ENCODE measurements at places on chromosomes 3 and 15.

- no peak for DNase-seq
These were observed at the start of gene TMEM108 for GRCh38 chr3:133038089-133038730. Gene TMEM108 (plus strand): TSS chr3:133038391.

GRCh38 chr15:67192185-67192820 is 62.2 kb downstream of the AAGAB start:
- DNase-seq, result no peak

DNA sequence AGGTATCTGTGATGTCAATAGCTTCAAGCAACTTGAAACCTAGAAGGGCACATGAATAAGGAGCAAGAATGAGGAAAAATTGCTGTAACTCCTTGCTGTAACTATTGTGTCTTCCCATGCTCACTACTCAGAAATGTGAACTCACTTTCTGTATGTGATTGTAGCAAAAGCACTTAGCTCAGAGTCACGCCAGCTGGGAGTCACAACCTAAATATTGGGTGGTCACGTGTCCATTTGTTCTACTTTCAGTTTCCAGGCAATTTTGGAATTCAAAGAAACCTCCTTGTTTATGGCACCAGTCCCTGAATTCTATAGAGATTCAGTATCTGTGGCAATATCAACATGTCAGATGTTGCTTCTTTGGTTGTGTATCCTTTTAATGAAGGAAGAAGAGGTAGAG is 241.6 kb upstream of the AZI2 start:
- no peak for DNase-seq

DNA sequence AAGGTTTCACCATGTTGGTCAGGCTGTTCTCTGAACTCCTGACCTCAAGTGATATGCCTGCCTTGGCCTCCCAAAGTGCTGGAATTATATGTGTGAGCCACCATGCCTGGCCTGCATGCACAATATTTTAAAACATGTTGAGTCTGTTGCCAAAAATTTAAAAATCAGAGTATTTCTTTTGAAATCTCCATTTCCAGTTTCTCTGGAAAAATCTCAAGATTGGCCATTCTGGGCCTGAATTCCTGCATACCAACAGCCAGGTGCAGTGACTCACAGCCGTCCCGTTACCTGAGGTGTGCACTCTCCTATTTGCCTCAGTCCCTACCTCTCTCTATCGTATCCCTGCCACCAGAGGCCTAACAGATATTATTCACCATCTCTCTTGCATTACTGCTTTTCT is 15.0 kb upstream of the COPG1 start:
- no peak for DNase-seq

GRCh38 chr3:194541483-194541882 is 54.7 kb upstream of the ATP13A3 start:
- DNase-seq, result no peak

GRCh38 chr3:69058947-69059224 is 6.8 kb upstream of the TMF1 start:
- DNase-seq, result no peak

DNA sequence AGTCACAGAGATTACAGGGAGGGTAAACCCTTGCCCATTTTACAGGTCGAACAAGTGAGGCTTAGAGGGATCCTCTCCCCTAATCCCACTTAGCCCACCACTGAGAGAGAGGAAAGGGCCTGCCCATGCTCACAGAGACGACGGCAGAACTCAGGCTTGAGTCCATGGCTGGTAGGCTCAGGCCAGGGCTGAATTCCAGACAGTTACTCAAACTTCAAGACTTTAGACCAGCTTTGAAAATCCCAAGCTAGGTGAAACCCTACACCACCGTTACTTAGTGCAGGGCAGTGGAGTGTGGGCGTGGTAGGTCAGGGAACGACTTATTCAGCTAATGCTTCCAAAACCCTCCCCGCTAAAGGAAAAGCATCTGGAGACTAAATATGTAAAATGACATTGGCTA is 16.4 kb downstream of the GRIP2 start:
- no peak for DNase-seq

- no peak for DNase-seq
These were observed 29.2 kb downstream of the PCNP start for GRCh38 chr3:101603184-101603583.

- DNase-seq, result no peak
These were observed 17.2 kb upstream of the RBSN start for GRCh38 chr3:15116032-15116669.

GRCh38 chr3:50215529-50215928 is 10.5 kb downstream of the SLC38A3 start:
- no peak for DNase-seq

GRCh38 chr15:32867313-32867626 is 149.5 kb downstream of the GREM1 start:
- no peak for DNase-seq

GRCh38 chr3:173513123-173513522 is 115.6 kb downstream of the NLGN1 start:
- DNase-seq, result no peak

- DNase-seq, result no peak
These were observed 79.4 kb upstream of the SETMAR start for GRCh38 chr3:4223777-4224176.

DNA sequence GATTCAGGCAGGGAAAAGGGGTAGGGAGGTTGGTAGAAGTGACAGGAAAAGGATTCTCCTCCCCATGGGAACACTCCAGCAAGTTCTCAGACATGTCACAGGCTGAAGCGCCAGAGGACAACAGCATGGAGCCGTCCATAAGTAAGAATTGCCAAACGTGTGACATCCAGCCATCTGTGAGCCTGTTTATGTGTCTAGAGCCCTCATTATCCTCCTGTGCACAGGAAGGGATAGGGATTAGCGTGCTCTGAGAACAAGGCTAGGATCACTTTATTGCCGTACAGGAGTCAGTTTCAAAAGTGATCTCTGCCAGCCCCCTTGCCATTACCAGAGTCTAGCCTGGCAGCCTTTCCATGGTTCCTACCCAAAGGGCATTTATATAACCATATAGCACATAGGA is 549.5 kb downstream of the NTRK3 start:
- DNase-seq, result no peak

DNA sequence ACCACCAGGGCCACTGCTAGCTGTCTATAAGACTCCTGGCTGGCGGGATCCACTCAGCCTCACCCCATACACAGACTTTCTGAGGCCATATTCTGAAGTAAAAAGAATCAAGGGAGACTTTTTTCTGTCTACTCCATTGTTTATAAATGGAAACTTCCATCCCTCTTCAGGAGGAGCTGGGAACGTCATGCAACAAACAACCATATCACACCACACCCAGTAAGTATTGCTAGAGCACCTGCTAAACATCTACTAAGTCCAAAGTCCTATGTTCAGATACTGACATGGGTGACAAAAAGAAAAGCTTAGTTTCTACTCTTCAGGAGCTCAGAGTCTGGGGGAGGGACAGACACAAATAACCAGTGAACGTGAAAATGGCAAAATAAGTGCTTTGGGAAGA is 324.8 kb upstream of the ONECUT1 start:
- no peak for DNase-seq

DNA sequence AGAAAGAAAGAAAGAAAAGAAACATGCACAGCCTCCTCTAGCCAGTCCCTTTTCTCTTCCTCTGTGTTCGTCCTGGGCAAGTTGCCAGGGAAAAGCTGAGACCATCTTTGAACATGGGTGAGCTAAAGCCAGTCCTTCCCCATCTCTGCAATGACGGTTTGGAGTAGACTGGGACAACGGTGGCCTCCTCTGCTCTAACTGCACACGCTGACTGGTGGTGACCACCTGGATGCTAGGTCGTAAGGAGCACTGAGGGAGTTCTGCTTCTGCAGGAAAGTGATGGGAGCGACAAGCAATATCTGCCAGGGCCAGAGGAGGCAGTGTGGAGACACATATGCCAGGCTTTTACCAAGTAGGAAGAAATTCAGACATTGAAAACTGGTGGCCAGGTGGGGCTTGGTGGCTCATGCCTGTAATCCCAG is 111.7 kb downstream of the NUP210 start:
- no peak for DNase-seq

DNA sequence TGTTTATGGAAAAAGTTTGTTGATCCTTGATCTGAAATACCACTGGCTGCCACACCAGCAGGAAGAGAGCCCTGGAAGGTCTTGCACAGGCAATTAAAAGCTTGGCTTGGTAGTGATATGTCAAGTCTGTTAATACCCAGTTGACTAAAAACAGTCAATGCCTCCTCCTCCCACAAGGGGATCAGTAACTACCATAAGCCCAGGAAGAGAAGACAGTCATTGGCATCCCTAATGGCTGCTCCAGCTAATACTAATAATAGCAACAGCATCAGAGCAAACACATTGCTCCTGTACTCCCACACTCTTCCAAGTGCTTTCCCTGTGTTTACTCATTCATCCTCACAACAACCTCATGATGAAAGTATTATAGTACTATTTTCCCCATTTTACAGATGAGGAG is 528.6 kb downstream of the TAFA4 start:
- no peak for DNase-seq

- no peak for DNase-seq
These were observed 28.2 kb downstream of the NBEAL2 start for GRCh38 chr3:47007482-47008233.

GRCh38 chr3:141271279-141272030 is 39.8 kb downstream of the PXYLP1 start:
- no peak for DNase-seq

DNA sequence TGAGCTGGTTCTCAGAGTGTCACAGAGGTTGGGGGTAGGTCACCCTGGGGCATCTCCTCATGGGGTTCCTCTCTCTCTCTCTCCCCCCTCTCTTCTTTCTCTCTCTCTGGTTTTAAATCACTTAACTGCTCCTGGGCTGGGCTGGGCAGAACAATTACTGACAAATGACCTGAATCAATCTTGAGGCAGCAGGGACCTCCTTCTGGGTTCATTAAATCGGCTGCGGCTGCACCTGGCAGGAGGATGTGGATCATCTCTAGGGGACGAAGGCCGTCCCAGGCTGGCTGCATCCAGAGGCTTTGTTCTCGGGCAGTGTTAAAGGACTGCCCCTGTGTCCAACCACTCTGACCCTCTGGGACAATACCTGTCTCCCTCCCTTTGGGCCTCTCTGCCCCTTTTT is 143.1 kb downstream of the TLE3 start:
- no peak for DNase-seq

DNA sequence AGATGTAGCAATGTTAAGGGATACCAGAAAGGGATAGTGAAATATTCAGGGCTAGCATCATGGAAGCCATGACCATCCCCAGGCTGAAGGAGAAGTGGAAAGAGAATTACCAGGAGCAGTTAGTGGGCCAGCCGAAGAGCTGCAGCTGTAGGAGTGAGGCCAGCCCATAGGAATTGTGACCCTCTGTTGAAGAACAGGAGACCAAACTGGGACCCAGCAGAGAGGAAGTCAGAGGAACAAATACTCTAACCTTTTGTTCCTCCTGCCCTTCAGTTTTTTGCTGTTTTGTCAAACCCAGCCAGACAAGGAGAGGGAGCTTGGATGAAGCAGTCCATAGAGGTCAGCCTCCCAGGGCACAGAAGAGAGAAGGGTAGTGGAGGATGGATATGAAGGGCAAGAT is 115.4 kb downstream of the CLSTN2 start:
- no peak for DNase-seq

DNA sequence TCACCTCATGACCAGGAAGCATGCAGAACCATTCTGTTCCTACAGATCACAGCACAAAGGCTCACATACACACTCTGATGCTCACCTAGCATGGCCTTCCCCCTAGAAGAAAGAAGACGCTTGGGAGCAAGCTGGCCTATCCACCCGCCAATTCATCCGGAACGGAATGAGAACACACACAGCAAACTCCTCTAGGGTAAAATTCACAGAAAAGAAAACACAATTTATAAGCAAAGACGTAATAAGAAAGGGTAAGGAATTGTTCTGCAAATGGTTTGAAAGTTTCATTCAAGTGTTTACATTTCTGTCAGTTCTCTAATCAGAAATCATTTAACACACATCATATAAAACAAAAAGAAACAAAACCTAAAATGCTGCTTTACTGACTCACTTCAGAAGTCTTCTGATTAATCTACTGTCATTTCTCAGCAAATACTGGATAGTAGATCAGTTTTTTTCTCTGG is 218.1 kb downstream of the OSBPL10 start:
- no peak for DNase-seq

Measured in thymus (tissue), 14 donors.